ENCODE measurements at places on chromosomes 5 and 9.

DNA sequence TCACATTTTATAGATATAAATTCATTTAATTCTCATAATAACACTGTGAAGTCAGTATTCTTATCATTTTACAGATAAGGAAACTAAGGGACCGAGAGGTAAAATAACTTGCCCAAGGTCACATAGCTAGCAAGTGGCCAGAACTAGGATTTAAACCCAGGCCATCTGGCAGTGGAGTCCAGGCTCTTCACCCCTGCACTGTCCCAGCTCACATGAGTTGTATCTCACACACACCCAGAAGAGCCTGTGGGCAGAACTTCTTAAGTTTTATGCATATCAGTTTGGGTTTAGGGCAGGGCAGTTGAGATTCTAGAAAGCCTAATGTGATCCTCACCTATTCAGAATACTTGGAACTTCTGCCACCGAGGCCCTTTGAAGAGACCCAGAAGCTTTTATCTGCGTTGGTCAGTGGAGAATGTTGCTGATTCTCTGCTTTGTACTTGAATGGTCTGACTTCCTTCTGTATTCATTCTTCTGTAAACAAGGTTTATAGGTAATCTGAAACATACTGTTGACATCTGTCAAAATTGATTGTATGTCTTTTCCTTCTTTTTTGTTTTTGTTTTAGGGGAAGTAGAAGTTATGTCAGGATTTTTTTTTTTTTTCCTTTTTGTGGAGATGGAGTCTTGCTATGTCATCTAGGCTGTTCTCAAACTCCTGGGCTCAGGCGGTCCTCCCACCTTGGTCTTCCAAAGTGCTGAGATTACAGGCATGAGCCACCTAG, 75.8 kb downstream of the KIAA1958 start:
- DNase-seq: no peak

DNA sequence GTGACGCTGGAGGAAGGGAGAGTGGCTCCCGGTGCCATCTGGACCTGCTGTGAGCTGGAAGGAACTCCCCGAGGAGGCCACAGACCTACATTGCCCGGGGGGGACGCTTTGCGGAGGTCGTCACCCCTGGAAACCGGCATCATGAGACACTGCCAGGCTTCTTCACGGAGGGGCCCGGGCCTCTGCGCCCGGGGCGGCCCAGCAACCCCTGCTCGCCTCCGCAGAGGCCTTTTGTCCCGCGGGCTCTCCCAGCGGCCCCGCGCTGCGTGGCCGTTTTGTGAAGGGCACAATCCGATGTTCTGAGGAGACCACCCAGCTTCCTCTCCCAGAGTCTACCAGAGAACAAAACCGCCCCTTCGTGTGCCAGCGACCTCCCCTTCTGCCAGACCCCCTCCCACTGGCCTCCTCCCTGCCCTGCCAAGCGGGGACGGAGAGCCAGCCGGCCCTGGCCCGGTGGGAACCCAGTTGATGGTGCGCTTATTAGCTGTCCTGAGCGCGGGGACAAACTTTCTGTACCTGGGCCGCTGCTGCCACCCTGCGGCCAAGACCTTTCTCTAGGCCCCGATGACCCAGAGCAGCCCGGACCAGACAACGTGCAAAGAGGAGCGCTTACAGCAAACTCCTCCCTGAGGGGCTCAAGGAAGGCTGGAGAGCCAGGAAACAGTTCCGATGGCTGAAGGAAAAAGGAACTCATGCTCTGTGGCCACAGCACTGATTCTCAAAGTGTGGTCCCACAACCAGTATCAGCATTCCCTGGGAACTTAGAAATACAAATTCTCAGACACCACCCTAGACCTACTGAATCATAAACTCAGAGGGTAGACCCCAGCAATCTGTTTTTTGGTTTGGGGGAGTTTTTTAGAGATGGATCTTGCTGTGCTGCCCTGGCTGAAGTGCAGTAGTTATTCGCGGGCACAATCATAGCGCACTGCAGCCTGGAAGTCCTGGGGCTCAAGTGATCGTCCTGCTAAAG, 86.7 kb downstream of the SLC1A3 start:
- DNase-seq: no peak

DNA sequence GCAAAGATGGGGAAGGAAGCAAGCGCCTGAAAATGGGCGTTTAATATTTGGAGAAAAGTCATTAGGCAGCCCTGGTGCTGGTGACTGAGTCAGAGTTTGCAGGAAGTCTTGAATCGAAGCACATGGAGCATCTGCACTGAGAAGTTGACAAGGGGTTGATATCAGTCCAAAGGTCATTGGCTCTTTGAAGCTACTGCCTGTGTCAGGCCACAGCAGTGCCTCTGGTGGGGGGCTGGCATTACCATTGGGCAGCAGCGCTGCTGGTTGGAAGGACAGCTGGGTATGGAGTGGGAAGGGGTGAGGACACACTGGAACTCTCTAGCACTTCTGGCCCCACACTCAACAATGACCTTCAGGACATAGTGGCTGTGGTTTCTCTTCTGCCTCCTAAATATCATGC, 150.4 kb upstream of the ERCC6L2 start:
- no peak for DNase-seq

GRCh38 chr9:114031037-114031630, 47.0 kb downstream of the AMBP start:
- no peak for DNase-seq

DNA sequence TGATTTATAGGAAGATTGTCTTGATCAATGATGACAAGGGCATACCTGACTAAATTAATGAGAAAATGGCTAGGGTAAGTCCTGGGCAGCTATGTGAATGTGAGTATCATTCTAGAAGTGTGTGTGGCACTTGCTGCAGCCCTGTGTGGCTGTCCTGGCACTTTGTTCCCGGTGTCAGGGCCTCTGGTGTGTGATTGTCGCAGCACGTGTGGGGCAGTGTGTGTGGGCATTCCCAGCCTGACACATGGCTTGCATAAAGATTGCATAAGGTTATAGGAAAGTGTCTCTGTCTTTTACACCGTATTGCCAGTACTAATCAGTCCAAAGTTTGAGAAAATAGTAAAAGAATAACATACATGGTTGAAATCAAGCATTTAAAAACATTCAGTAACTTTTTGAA, 74.4 kb downstream of the TRIO start:
- DNase-seq: no peak

DNA sequence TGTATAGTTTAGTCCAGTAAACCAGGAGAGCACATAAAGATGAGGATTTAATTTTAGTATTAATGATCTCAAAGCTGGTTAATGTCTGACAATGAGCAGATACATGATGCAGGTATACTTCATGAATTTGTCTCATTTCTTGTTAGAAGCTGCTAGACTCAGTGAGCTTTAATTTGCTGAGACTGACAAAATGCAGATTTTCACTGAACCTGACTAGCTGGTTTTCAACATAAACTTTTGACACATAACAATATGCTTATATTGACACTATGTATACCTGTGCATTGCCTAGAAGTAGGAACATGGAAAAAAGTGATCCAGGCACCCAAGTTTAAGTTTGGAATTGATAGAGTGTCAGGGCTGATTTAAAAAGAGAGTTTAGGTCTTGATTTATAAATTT, 10.8 kb downstream of the UBLCP1 start:
- DNase-seq: no peak

- DNase-seq: no peak
These were observed 38.8 kb upstream of the SHB start for GRCh38 chr9:38107811-38108304.

- DNase-seq: no peak
These were observed 239.6 kb downstream of the FANCC start for GRCh38 chr9:95077766-95078370.

- no peak for DNase-seq
These were observed 509.1 kb downstream of the DTWD2 start for GRCh38 chr5:118479285-118479684.

DNA sequence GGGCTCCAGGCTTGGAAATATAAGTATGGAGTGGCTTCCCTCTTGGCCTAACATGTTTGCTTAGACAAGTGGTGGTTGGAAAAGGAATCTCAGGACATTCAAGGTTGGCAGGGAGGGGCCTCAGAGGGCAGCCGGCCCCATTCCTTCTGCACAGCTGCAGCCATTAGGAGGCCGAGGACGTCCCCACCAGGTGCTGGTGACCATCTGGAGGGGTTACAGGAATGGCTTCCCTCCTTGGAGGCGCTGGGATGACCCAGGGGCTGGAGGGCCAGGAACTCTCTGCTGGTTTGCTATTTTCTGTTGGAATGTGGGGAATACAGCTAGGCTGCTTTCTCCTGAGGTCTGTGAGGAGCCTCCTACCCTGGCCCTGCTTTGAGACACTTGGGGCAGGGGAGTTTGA, 18.5 kb downstream of the STC2 start:
- no peak for DNase-seq

GRCh38 chr9:136741883-136742571, 713 bp downstream of the LCN10 start:
- DNase-seq: no peak

DNA sequence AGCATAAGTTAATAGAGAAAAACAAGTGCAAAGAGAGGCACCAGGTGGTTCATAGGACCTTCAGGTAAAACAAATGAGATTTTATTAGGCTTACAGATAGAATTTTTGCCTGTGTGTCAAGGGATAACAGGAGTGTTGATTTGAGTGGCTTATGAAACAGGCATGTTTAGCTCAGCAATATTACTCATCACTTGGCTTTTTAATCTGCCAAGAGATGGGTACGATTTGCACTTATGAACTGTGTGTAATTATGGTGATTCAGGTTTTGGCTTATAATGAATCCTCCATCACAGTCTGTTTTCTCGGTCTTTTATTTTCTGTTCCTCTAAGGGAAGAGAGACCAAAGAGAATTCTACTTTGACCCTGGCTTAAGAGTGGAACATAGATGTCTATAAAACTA, 199.3 kb downstream of the DMRTA1 start:
- no peak for DNase-seq

DNA sequence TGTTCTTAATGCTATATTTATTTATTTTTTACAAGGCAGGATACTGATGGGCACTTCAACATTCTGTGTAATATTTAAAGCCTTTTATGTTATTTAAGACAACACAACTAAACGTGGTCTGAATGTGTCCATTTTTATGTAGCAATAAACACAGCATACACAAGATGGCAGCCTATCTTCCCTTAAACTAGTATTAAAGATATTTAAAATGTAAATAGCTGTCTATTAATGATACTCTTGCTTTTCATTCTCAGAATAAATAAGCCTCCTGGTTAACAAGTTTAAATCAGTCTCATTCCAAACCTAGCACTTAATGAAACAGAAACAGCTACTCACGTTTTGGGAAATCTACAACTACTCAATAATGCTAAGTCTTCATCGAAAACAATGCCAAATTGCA, 315.7 kb downstream of the MCTP1 start:
- DNase-seq: no peak

DNA sequence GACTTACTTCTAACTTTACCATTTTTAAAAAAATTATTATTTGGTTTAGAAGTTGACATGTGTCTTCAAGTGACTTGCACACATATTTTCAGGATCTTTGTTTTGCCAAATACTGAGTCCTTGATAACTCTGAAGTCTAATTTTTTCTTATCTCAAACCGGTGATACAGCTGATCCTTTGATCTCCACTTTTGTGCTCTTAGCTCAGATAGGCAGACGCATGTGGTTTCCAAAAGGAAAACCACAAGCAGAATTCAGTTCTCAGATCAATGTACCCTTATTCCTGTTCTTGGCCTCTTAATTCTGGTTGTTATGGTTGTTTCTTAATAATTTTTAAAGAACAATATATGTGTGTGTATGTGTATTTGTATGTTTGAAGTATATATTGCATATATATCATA, 238.3 kb upstream of the EDIL3 start:
- no peak for DNase-seq

DNA sequence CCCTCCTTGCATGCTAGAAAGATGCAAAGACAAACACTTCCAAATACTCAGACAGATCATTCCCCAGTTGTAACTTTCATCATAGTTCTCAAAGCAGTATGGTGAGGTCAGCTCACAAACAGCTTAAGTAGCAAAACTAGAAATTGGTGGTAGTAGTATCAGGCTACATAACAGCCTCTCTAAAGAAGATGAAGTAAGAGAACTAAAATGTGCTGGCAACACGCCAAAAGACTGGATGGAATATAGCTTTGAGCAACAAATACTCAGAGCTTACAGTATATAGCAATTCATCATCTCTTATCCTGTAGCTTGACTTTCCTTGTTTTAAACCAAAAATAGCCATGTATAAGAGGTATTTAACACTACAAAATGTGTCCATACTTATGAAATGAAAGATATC, 7.5 kb downstream of the PFDN1 start:
- no peak for DNase-seq

DNA sequence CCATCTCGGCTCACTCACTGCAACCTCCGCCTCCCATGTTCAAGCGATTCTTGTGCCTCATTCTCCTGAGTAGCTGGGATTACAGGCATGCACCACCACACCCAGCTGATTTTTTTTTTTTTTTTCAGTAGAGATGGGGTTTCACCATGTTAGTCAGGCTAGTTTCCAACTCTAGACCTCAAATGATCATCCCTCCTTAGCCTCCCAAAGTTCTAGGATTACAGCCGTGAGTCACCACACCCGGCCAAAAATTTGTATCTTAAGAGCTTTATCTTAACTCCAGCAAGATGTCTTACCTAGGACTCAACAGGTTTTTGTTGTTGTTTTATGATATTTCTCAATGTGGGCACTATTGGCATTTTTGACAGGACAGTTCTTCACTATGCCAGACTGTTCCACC, 27.9 kb downstream of the LYRM7 start:
- DNase-seq: no peak

DNA sequence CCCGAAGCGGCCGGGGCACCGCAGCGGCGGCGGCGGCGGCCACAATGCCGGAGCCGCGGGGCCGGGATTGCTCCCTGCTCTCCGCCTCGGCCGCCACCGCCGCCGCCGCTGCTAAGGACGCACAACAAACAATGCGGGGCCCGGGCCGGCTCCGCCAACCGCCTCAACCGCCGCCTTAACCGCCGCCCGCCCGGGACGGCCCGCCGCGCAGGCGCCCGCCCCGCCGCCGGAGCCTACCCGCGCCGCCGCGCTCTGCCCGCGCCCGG, 254 bp downstream of the STRBP start:
- DNase-seq: no peak

DNA sequence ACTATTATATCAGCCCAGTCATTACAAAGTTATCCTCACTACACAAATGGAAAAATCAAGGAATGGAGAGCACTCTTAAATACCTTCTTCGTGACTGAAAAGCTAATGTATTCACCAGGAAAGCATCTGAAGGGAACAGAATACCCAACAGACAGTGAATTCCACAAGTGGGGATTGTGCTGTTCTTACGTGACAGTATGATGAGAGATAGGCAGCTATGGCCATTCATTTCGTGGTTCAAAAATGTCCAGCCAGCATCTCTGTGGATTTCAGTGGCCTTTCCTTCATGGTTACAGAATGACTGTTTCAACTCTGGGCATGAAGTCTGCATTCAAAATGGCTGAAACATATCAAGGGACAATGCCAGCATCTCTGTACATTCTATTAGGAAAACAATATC, 323.8 kb downstream of the PRELID2 start:
- no peak for DNase-seq

GRCh38 chr5:75933489-75933888, 149.7 kb upstream of the SV2C start:
- no peak for DNase-seq

DNA sequence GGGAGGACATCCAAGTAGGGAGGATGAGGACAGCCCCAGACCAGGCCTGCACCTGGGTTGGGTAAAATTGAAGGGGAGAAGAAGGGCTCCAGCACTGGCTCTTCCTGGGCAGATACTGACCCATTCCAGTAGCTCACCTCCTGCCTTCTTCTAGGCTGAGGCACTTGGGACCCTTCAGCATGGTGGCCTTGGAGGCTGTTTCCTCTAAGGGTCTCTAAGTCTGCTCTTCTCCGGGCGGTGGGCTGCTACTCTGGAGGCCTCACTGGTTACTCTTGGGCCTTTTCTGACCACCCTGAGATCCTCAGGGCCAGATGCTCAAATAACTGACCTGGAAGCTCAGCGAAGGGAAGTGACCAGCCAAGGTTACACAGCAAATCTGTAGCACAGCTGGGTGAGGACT, 2.8 kb upstream of the TIFAB start:
- DNase-seq: no peak
